ENCODE measurements at places on chromosomes 6 and 20.

DNA sequence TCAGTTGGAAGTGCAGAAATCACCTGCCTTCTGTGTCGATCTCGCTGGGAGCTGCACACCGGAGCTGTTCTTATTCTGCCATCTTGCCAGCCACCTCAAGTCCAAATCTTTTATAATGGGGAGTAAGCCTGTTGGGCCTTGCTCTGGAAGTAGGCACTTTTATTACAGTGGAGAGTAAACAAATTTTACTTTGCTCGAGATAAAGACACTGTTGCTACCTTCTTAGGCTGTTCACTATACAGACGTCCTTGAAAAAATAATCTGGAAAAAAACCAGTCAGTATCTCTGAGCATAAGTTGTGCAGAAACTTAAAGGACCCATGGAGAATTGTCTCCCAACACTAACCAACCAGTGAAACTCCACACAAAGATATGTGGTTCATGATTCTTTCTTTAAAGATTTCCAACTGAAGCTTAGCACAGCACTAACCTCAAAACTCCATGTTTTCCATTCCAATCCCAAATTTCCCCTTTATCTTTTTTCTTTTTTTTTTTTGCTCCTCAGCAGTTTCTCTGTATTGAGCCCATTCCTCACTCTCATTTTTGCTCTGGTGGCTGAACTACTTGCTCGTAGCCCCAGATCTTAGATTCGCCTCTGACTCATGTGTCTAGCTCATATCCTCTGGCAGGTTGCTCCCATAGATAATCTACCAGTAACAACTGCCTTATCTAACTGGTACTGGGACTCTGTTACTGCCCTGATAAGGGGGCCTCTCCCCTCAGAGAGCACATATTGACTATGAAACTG is 34.3 kb upstream of the COL9A1 start:
- DNase-seq = no peak

GRCh38 chr6:19175023-19175422 is 662.1 kb upstream of the ID4 start:
- no peak for DNase-seq

DNA sequence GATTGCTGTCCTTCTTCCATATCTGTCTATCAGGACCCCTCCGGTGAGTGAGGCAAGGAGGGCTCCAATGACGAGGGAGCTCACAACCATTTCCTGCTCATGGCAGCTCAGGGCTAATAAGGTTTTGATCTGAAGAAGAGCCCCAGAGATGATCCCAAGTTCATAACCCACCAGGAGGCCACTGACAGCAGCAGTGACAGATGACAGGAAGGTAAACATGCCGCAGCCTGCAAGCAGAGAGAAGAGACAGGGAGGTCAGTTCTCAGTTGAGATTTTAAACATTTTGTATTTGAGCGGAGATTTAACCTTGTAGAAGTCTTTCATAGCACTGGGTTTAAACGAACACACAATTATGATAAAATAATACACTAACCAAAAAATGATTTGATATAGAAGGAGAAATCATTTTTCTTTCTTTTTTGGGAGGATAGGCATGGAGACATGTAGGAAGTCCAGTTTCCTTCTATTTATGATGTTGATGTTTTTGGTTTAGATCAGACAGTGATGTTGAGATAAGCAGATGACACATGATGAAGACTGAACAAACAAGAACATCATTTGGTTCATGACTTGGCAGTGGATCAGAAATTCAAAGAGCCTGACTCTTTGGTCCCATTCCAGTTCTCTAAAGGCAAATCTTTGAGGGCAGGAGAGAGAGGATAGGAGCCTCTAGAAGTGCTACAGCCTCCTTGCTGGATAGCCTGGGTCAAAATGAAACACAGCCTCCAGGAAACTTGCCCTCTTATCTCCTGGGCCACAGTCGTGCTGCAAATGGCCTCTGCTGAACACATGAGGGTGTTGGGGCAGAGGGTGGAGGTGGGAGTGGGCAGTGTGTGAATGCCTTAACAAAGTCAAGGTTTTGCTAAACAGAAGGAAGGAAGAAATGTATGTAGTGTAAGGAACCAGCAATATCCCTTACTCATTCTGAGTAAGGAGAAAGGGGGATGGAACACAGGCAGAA is 22.6 kb downstream of the SLC2A12 start:
- no peak for DNase-seq

DNA sequence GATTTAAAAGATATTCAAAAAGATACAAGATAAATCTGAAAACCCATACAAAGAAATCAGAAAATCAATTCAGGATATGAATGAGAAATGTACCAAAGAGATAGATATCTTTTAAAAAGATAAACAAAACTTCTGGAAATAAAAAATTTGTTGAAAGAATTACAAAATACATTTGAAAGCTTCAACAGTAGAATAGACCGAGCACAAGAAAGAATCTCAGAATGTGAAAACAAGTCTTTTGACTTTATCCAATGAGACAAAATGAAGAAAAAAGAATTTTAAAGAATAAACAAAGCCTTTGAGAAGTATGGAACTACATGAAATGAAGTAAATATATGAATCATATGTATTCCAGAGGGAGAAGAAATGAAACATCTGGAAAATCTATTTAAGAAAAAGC is 1011.0 kb downstream of the EYS start:
- DNase-seq = no peak

- no peak for DNase-seq
Observed at GRCh38 chr6:162533009-162533400, 194.6 kb downstream of the PRKN start.

GRCh38 chr6:43120944-43121913 is 45.1 kb downstream of the PTK7 start:
- no peak for DNase-seq

GRCh38 chr20:36479938-36480337 is 61.4 kb upstream of the MYL9 start:
- DNase-seq = no peak

DNA sequence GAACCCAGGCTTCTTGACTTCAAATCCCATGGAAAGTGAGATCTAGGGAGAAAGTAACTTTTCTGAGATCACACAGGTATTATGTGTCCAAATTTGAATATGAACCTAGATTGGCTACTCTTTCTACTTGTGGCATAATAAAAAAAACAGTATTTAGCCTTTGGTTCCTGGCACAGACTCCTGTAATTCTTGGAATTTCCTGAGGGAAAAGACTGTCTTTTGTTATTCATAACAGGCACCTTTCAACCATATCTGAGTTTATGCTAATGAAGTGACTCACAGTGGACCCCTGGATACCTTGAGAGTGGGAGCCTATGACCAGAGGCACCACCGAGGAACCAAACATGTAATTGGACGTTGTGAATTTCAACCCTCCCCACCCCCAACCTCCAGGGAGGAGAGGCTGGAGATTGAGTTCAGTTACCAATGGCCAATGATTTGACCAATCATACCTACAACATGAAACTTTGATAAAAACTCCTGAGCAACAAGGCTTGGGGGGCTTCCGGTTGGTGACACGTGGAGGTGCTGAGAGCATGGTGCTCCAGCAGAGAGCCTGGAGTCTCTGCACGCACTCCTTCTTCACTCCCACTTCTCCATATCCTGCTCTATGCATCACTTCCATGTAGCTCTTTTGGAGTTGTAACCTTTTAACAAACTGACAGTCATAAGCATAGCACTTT is 48.8 kb downstream of the LAMA4 start:
- DNase-seq = no peak

DNA sequence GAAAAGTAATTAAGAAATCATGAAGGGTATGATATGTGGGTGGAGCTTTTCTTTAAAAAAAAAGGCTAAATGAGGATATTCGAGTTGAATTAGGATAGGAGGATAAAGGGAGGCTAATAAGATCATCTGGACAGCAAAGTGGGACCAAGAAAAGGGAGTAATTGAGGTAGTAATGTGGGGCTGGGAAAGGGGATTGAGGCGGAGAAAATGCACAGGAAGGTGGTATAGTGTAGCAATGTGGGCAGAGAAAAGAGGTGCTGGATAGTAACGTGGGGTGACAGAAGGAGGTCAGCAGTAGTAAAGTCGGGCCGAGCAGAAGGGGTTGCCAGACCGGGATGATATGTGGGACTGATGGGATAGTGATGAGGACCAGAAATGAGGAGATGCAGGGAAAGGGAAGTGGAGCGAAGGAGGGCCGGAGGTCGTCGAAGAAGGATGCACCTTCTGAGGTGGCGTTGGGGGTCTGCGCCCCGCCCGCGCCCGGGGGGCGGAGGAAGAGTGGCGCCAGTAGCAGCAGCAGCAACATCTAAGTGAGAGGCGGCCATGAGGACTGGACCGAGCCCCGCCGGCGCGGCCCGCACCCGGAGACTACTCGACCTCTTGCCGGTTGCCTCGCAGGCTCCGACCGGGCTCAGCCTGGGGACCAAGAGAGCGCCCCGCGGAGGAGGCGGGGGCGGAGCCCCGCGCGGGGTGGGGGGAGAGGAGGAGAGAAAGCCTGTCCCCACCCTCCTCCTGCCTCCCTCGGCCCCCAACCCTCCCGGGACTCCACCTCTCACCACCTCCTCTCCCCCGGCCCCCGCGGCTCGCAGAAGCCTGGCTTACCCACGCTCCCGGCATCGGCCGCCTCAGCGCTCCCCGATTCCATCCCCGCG is 887 bp downstream of the GABBR1 start:
- no peak for DNase-seq

DNA sequence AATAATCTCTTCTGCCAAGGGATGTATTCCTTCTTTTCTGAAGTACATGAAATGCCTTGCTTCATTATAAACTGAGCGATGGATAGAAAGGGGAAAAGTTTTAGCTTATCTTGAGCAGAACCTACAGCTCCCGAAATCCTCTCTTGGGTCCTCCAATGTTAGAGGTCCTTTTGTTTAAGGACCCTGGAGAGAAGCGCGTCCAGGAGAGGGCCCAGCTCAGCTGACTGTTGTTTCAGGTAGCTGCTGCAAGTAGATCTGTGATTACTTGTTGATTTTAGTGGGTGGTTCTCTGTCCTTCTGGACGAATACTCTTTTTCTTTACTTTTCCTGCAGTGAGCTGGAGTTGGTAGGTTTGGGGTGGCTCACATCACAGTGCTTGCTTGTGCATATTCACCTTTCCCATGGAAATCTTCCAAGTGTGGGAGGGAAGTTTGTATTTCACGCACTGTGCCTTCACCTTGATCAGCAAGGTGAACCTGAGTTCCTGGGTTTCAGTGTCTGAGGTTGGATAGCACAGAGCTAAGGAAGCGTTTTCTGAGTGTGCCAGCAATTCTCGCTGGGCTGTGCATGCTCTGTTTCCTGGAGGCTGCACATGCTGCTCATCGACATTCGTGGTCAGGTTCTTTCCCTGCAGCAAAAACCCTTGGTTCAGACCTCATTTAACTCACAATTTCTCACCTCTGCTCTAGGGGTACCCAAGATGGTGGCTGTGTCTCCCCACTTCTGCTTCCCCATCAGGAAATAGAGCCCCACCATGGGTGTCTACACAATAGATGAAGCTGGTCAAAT is 176.3 kb downstream of the JARID2 start:
- DNase-seq = no peak

- DNase-seq = no peak
Observed at GRCh38 chr20:5657190-5657875, 92.9 kb upstream of the SHLD1 start.

DNA sequence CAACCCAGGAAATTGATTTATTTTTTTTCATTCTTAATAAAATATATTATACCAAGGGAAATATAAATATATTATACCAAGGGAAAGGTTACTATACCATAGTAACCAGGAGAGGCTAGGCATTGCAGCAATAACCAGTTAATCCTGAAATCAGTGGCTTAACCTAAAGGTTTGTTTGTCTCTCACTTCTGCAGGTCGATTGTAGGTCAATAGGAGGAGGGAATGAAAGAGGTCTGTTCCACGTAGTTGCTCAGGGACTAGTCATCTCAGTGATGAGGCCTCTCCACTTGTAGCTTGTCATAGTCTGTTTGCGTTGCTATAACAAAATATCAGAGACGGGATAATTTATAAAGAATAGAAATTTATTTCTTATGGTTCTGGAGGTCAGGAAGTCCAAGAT is 168.0 kb downstream of the GJA1 start:
- DNase-seq = no peak

- DNase-seq = no peak
Observed at GRCh38 chr6:105091140-105091829, 88.5 kb downstream of the POPDC3 start.

GRCh38 chr6:36054956-36055355 is 27.3 kb downstream of the MAPK14 start:
- DNase-seq = no peak

GRCh38 chr6:36875250-36875633 is 639 bp upstream of the PPIL1 start:
- no peak for DNase-seq

GRCh38 chr6:166176106-166176505 is 8.5 kb upstream of the TBXT start:
- no peak for DNase-seq

DNA sequence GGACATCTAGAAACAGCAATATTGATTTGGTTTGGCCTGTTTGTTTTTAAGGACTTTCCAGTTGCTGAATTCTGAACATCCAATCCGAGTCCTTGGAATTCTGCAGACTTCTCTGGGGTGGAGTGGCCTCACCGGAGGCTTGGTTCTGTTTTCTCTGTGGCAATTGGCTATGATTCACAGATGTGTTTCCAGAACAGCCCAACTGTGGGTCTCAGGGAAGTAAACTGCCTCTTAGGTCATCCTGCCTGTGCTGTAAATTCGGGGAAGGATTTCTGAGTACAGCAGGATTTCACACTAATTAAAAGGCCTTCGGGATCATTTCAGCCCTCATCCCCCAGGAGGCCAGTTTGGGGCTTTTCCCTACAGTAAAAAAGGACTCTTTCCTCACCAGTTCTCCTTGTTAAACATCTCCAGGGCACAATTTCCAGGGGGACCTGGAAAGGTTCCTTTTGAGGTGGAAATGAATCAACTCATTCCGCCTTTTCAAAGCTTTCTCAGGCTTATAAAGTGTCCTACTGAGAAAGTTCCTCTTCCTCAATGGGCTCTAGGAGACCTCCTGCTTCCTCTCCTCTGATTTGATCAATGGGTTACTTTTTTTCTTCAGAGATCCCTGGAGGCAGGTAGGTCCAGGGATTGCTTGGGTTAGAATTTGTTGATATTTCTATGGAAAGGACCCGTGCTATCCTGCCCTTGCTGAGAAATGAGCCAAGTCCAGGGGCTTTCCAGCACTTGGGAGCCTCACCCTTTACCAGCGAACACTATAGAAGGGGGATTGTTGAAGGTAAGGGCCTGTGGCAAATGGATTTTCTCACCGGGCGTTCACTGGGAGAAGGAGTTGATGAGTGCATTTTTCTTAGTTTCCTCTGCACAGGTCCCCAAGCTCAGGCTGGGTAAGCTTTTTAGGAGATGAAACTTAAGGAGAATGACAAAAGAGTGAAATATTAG is 114.6 kb downstream of the CLIC5 start:
- DNase-seq = no peak

GRCh38 chr20:47332381-47333206 is 23.9 kb downstream of the ZMYND8 start:
- DNase-seq = no peak

DNA sequence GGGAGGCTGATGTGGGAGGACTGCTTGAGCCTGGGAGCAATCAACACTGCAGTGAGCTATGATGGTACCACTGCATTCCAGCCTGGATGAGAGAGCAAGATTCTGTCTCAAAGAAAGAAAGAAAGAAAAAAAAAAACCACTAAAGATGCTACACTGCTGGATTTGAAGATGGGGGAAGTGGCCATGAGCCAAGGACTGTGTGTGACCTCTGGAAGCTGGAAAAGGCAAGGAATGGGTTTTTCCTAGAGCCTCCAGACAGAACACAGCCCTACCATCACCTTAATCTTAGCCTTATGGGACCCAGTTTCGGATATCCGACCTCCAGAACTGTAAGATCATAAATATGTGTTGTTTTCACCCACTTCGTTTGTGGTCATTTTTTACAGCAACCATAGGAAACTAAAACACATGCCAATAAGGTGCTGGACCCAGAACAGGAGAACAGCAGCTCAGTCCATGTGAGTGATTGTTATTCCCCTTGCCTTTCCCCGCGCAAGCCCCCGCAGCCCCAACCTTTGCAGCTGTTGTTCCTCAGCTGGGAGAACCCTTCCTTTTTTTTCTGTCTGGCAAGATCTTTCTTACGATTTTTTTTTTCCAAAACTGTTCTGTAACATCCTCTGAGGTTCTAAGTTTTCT is 11.1 kb upstream of the VAPB start:
- no peak for DNase-seq
